Activated CD8-positive, alpha-beta memory T cell treated with anti-CD3 and anti-CD28 coated beads for 4 hours (primary cell): ENCODE measurements at places on chromosomes 6 and 20.

- no peak for DNase-seq
Observed at GRCh38 chr6:11650025-11650696, 112.6 kb downstream of the TMEM170B start.

DNA sequence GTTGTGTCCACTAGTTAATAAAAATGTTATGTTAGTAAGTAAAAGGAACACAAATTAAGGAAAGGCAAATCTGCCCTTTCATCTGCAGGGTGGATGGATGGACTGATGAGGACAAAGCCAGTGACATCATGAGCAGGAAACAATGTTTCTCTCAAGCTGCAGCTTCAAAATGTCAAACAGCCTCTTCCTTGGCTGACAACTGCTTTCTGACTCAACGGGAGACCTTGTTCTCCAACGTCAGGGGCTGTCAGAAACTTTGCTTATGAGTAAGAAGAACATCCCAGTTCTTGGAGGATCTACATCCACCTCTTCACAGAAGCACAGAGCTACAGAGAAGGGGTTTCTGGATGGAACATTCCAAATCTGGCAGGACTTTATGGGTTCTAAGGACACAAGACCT is 6.0 kb downstream of the CST2 start:
- DNase-seq, result no peak

GRCh38 chr6:166488076-166488685 is 98.3 kb downstream of the RAMACL start:
- DNase-seq, result peak; percentile 54

DNA sequence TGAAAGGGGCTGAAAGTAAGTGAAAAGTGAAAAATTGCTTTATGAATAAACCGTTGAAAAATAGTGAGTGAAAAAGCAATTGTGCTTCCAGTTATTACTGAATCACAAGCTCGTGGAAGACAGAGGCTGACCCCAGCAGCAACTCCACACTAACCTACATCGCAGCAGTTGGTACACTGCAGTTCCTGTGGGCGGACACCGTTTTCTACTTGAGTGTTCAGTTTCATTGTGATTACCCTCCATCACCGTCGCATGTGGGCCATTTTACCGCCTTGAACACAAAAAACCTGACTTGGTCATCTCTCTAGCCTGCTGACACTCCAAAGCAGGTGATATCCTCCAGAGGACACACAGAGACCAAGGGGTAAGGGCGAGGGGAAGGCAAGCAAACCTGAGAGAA is 28.4 kb downstream of the PRDM1 start:
- DNase-seq, result no peak

GRCh38 chr6:127205036-127205435 is 61.6 kb upstream of the RNF146 start:
- no peak for DNase-seq

GRCh38 chr20:5652626-5653553 is 97.3 kb upstream of the SHLD1 start:
- no peak for DNase-seq

DNA sequence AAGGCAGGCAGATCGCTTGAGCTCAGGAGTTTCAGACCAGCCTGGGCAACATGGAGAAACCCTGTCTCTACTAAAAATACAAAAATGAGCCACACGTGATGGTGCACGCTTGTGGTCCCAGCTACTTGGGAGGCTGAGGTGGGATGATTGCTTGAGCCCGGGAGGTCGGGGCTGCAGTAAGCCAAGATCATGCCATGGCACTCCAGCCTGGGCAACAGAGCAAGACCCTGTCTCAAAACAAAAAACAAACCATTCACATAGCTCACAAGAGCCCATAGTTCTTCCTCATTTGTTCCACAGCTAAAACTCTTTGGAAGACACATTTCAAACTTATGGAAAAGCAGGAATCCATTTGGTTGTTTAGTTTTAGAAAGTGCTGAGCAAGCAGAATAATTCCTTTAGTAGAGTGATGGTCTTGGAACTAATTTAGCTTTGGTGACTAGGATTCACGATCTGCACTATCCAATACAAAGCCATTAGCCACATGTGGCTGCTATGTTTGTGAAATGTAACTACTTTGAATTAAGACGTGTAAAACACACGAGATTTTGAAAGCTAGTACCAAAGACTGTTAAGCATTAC is 4.1 kb downstream of the ZNFX1 start:
- no peak for DNase-seq

DNA sequence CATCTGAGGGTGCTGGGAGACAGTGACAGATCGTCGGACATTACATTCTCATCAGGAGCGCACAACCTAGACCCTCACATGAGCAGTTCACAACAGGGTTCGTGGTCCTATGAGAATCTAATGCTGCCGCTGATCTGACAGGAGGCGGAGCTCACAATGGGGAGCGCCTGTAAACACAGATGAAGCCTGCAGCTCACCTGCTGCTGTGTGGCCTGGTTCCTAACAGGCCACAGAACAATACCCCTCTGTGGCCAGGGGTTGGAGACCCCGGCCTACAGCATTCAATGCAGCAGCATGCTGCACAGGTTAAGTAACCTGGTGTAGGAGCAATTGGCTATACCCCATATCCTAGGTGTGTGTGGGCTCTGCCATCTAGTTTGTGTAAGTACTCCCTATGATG is 19.5 kb downstream of the ANKRD60 start:
- DNase-seq, result no peak

DNA sequence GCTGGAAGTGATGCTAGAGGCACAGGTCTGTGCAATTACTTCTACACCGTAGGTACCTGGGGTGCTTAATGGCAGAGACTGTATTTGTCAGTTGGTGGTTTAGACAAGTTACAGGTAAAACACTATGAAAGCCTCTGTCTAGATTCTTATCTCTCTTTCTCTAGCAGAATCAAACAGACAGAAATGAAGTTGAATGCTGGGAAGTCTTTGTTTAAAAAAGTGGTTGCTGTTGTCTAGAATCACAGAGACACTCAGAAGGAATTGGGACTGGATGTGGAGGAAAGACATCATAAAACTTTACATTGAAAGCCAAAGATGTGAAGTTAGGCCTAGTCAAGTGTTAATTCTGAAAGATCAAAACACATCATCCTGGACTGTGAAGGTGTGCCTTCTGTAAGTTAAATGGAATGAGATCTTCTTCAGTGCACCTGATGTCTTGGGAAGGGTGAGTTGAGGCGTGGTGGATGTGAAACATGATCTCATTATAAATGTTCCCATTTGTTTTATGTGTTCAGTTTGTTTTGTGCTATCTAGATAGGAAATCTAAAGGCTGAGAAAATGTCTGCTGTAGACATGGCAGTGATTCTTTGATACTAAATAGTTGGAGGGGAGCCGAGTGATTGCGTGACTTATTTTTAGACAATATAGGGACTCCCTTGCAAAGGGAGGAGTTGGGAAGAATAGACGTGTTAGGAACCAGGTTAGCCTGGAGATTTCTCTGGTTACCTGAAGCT is 290.2 kb downstream of the SOX4 start:
- no peak for DNase-seq

- DNase-seq, result no peak
Observed at GRCh38 chr6:44077214-44077946, 49.9 kb downstream of the MRPL14 start.

DNA sequence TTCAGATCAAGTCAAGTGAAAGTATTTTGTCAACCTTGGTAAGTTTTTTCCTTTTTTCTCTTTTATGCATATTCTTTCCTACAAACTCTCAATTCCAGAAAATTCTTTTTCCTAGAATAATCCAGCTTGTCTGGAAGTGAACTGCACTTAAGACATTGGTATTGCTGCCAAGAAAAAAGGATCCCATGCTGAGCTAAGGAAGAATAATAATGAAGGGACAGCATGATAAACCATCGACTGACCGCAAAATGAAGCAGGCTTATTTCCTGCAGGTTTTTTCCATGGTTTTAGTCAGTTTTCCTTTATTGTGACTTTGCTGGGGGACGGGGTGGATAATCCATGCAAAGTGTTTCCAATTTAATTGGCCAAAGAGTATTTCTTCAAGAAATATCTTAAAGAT is 857.6 kb upstream of the SLC35B3 start:
- no peak for DNase-seq

GRCh38 chr6:166598441-166599138 is 12.1 kb upstream of the RAMACL start:
- DNase-seq, result no peak

DNA sequence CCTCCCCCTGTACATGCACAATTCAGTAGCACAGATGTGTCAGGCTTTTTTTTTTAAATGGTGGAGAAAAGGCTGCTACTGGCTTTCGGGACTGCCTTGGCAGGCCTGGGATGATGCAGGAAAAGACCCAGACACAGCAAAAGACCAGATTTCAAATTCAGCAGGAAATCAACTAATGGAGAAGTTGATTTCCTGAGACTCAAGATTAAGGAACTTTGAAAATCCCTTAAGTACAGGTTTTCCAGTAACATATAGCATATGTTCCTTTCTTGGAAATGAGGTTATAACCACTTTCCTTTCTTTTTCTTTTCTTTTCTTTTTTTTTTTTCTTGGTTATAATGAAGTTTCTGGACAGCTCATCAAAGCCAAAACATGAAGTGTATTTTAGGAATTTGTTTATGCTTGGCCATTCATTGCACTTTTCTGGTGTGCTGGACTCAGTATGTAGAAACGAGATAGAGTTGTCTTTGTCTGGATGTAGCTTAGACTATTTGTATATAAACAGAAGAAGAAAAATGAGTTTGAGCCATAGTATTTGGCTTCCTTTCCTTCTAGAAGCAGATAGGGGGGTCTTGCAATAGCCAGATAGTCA is 119.4 kb downstream of the SASH1 start:
- DNase-seq, result no peak

- no peak for DNase-seq
Observed at GRCh38 chr6:150169609-150170008, 26.8 kb downstream of the PPP1R14C start.

DNA sequence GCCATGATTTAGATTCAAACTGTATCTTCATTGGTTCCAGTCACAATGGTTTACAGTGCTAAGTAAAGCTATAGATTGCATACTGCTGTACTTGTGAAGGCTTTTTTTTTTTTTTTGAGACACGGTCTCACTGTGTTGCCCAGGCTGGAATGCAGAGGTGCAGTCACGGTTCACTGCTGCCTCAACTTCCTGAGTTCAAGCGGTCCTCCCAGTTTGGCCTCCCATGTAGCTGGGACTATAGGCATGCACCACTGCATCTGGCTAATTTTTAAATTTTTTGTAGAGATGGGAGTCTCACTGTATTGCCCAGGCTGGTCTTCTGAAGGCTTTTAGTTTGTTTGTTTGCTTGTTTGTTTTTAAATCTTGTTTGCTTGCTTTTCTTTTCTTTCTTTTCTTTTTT is 24.9 kb downstream of the ITCH start:
- no peak for DNase-seq

GRCh38 chr20:59131551-59132285 is 31.9 kb upstream of the ZNF831 start:
- no peak for DNase-seq

DNA sequence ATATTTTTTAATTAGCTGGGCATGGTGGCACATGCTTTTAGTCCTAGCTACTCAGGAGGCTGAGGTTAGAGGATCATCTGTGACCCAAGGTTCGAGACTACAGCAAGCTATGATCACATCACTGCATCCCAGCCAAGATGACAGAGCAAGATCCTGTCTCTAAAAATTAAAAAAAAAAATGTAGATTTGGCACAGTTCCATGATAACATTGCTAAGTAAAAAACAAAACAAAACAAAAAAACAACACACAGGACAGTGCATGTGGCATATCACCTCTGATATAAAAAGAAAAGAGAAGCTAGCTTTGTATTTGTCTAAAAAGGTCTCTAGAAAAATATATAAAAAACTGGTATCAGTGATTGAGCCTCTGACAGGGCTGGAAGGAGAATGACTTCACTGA is 24.6 kb downstream of the RNF24 start:
- no peak for DNase-seq

GRCh38 chr6:158415666-158416065 is 103.4 kb downstream of the TULP4 start:
- no peak for DNase-seq
